ENCODE measurements at places on chromosomes 12 and 14.

- no peak for DNase-seq
Measured at GRCh38 chr12:12488823-12489550, 73.7 kb downstream of the DUSP16 start.

- DNase-seq: no peak
Measured at GRCh38 chr12:20245491-20245890, 122.8 kb upstream of the PDE3A start.

- no peak for DNase-seq
Measured at GRCh38 chr12:111754671-111755070, 12.1 kb upstream of the ALDH2 start.

DNA sequence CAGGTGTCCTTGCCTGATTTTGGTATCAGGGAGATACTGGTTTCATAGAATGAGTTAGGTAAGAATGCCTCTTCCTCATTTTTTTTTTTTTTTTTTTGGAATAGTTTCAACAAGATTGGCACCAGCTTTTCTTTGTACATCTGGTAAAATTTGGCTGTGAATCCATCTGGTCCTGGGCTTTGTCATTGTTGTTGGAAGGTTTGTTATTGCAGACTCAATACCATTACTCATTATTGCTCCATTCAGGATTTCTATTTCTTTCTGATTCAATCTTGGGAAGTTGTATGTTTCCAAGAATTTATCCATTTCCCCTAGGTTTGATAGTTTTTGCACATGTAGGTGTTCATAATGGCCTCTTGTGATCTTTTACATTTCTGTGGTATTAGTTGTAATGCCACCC lies 126.0 kb upstream of the KITLG start:
- no peak for DNase-seq

DNA sequence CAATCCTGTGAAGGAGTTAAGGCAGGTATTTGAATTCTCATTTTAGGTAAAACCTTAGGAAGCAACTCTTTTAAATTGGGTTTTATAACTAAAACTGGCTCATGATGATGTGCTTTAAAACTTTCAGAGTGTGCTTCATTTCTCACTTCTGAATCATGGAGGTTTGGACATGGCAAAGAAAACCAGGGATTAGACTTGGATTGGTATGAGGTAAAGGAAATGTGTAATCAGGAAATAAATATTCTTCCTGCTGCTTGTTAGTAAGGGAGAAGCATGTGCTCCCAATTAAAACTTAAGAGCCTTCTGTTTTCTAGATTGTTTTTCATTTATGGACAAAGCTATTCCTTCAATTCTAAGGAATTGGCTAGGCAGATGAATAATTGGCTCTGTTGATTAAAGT lies 57.4 kb downstream of the FBXO33 start:
- peak; percentile 53 for DNase-seq

- no peak for DNase-seq
Measured at GRCh38 chr14:77242752-77243151, 28.3 kb downstream of the NGB start.

- no peak for DNase-seq
Measured at GRCh38 chr12:98737322-98737712, 92.2 kb downstream of the APAF1 start.

- DNase-seq: no peak
Measured at GRCh38 chr12:10941369-10941768, 2.3 kb upstream of the TAS2R14 start.

DNA sequence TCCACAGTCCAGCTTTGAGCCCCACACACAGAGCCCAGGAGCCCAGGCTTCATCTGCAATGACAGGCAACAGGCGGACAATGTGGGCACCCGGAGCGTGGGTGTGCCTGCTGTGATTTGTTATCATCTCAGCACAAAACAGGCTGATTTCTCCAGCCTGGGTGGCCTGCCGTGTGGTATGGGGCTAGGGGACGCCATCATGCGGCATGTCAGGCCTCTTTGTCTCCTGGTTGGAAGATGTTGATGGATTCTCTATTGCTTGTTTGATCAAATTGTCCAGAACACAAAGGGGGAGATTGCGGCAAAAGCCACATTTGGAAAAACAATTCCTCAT lies 147.1 kb downstream of the KIF26A start:
- no peak for DNase-seq

DNA sequence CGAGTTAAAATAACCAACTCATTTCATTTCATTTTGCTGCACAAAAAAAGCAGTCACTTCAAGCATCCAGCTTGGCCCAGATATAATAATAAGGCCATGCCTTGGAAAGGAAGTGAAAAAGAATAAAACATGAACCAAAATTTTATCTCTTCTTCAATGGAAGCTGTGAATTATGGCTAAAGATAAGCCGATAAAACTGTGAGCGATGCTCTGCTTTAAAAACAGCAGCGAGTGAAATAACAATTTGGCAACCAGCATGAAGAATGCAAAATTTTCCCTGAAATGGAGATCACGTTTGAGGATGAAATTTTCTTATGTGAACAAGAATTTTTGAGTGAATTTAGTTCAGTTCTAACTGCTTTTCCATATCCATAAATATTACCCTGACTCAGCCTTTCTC lies 70.4 kb downstream of the KCNC2 start:
- DNase-seq: no peak

- no peak for DNase-seq
Measured at GRCh38 chr14:82046512-82047226, 513.0 kb upstream of the SEL1L start.

DNA sequence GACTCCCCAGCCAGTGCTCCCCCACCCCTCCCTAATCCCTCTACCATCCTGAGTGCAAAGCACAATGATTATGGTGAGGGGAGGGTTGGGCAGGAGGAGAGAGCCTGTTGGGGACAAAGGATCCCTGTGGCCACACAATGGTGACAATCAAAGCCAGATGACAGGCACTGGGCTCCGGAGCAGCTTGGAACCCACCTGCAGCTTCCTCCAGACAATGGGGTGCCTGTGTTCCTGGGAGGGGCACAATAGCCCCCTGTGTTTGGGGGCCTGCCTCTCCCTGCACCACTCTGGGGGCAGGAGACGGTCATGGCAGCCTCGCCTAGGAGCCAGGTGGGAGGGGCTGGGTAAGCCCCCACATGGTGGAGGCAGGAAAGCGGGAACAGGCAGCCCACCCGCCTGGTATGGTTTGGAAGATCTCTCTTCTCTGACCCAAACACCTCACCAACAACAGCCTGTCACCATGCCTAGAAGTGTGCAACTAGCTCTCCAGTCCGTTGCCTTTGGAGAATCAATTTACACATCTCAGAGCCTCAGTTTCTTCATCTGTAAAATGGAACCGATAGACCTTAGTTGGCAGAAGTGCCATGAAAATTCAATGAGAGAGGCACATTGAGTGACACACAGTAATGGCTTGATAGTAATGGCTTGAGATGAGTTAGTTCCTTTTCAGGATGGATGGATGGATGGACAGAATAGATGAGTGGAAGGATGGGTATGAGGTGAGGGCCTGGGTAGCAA lies 53.0 kb downstream of the MVK start:
- DNase-seq: no peak

- DNase-seq: no peak
Measured at GRCh38 chr12:89157413-89157812, 194.9 kb downstream of the DUSP6 start.

- no peak for DNase-seq
Measured at GRCh38 chr14:29236401-29236800, 469.8 kb downstream of the FOXG1 start.

- DNase-seq: no peak
Measured at GRCh38 chr14:73452341-73453186, 5.8 kb downstream of the NUMB start.

DNA sequence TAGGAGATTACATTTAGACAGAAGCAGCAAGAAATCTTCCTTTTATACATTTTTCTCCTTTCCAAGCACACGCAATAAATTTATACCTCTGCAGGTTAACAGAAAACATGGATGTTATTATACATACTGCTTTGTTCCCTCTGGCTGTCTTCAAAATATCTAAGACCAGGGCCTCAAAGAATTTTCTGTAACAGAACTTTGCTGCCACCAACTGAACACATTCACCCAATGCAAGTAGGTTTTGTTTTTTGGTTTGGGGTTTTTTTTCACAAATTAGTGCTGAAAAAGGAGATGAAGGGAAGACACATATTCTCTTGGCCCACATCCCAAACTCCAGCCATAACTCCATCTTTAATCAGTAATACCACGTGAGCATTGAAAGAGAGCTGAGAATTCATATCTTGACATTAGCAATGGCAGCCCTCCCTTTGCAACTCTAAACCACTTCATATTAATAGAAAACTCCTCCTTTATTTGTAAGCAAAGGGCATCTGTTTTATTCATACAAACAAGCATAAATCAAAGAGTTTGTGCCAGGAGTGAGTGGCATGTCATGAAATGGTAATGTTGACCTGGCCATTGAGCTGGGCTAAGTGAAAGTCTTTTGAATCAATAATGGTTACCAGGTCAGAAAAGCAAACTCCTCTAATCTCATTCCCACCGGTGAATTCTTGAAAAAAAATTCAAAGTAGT lies 150.8 kb upstream of the FSCB start:
- DNase-seq: peak; percentile 5

GRCh38 chr12:26963413-26963812 lies 25.1 kb downstream of the FGFR1OP2 start:
- no peak for DNase-seq

- DNase-seq: no peak
Measured at GRCh38 chr12:52531566-52532300, 11.5 kb upstream of the KRT5 start.

DNA sequence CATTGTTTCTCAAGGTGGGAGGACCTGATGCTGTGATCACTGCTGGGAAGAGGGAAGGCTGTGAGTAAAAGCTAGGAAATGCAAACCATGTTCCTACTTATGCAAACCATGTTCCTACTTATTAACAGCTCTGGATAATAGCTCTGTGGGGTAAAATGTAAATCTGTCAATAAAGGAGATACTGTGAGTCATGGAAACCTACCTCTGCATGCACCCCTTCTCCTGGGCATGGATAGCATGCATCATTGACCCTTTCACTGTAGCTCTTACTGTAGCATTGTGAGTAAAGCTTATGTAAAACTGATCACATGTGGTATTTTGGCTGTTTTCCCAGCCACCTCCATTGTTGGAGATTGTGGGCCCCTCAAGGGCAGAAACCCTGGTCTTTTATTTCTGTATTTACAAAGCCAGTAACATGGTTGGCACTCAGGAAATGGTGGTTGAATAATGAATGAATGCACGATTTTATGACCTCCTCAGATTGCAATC lies 253.7 kb downstream of the GRIN2B start:
- DNase-seq: no peak

GRCh38 chr12:55041345-55042055 lies 21.7 kb downstream of the NEUROD4 start:
- DNase-seq: no peak

GRCh38 chr12:106883426-106883825 lies 72.3 kb upstream of the TMEM263 start:
- no peak for DNase-seq
